ENCODE measurements at places on chromosomes 11 and 22.

DNA sequence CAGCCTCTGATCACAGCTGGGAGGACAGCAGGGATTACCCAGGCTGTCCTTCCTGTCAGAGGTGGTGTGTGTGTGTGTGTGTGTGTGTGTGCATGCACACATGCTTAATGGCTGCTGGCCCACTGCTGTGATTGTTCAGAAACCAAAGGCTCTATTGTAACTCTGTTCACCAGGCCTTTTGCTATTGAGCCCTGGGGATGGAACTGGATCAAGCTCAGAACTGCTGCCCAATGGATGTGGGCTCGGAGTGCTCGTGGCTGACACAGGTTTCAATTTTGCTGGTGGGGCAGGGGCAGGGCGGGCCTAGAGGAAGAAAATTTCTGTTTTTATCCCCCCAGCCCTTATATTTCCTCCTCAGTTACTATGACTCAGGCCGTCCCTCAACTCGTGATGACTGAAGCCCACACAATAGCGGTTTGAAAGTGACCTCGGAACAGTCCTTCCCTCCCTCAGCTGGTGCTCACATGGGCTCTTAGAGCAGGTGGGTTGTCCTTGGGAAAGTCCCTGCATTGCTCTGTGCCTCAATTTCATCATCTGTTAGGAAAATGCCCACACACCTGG, 359.3 kb downstream of the TENM4 start:
- DNase-seq, result no peak

- DNase-seq, result no peak
Measured at GRCh38 chr11:67268081-67268961, 2.0 kb downstream of the GRK2 start.

- DNase-seq, result no peak
Measured at GRCh38 chr11:102989379-102990047, 34.0 kb upstream of the MMP13 start.

DNA sequence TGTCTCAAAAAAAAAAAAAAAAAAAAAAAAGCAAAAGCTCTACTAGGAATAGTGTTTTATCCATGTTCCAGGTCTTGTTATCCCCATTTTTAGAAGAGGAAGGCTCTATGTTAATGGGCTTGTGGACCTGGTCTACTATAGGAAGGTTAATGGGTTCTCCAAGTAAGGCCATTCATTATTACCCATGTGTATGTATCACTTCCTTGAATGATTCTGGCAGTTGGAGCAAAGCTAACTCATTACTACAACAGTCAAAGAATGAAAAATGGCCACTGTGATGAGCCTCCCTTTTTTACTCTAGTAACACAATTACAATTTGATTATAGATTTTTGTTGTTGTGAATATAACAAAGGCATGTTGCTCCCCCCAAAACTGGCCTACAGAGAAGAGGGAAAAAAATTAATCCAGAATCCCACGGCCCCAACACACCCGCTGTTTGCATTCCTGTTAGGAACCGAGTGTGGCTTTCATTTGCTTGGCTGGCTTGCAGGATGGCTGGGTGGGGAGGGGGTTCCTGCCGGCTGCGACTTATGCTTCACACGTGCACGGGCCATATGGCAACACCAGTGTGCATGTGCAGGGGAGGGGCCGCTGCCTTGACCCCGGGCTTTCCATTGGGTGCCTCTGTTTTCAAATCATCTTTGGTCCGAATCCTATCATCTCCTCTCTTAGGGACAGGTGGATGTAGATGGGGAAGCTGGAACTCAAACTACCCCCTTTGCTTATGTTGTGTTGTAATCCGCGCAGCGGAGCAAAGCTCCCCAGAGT, 148.8 kb downstream of the HIPK3 start:
- DNase-seq, result no peak

DNA sequence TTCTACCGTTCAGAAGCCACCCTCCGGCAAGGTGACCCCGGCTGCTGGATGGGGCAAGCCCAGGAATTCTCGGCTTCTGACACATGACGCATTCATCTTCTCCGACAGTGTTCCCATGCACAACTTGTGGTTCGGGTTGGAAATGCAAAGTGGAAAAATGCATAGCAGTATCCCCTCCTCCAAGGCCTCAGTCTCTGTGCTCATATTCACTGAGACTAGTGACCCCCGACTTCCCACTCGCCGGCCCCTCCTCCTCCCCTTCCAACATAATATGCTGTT, 70.0 kb upstream of the NTM start:
- DNase-seq, result no peak

- no peak for DNase-seq
Measured at GRCh38 chr11:10301656-10302358, 3.1 kb upstream of the ADM start.

DNA sequence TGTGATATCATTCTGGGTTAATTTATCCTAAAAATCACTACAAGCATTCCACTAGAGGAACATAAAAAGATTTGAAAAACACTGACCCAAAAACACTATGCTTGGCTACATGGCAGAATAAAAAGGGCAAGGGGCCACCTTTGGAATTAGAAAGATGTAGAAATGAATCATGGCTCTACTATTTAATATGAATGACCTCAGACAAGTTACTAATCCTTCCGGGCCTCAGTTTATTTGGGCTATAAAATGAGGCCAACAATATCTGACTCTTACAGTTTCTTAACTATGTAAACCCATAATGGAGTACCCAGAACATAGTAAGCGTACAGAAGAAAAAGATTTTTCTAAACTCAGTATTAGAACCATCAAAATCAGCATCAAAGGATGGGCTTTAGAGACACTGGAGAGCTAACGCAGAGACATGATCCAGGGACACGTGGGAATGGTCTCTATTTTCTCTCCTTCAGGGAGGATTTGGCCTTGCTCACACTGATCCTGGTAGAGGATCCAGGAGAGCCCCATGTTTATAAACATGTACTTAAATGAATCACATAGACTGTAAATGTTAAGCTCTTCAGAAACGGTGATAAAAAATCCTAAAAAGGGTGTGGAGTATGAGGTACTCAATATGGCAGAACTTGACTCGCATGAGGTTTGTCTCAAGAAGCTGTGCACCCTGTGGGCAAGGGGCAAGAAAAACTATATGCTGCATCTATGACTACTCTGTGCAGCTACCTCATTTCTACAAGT, 288.4 kb upstream of the PITPNB start:
- DNase-seq, result no peak

- no peak for DNase-seq
Measured at GRCh38 chr11:114987186-114987760, 308.9 kb downstream of the NXPE2 start.

DNA sequence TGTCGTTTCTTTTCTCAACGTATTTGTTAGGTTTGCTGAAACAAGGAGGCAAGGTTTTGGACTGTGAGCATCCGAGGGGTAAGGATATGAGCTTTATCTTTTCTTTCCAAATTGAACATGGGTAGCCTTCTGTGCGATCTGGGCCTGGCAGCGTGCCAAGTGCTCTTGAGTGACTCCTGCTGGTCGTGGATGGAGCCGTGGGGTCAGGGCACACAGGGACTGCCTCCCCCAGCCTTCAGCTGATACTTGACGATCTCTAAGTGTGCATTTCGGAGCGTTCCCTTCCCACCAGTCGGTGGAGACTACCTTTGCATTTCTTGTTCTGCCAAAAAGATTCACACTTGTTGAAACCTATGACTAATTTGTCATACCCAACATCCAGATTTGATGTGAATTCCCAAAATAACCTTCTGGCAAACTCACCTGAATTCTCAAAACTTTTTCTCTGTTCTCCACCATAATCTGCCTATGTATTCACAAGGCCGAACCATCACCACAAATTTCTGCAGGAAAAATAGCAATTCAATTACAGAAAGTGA, 40.1 kb upstream of the CLMP start:
- DNase-seq, result no peak

- DNase-seq, result no peak
Measured at GRCh38 chr11:7636350-7636749, 37.0 kb downstream of the CYB5R2 start.

- DNase-seq, result peak; percentile 43
Measured at GRCh38 chr11:46247659-46248058, 29.8 kb upstream of the CREB3L1 start.

- DNase-seq, result no peak
Measured at GRCh38 chr11:75202195-75202594, 38.4 kb upstream of the TPBGL start.

GRCh38 chr11:105179542-105180278, 40.1 kb upstream of the CARD18 start:
- no peak for DNase-seq

All from DMS79 (cell line).